ENCODE measurements at places on chromosomes 5 and 9.

- no peak for DNase-seq
Observed at GRCh38 chr5:96569770-96570169, 92.4 kb upstream of the CAST start.

GRCh38 chr9:21653091-21653490 lies 149.3 kb upstream of the MTAP start:
- no peak for DNase-seq

- DNase-seq = no peak
Observed at GRCh38 chr5:54088081-54088480, 222.3 kb downstream of the ARL15 start.

- DNase-seq = no peak
Observed at GRCh38 chr9:137967280-137967953, 89.8 kb downstream of the CACNA1B start.

DNA sequence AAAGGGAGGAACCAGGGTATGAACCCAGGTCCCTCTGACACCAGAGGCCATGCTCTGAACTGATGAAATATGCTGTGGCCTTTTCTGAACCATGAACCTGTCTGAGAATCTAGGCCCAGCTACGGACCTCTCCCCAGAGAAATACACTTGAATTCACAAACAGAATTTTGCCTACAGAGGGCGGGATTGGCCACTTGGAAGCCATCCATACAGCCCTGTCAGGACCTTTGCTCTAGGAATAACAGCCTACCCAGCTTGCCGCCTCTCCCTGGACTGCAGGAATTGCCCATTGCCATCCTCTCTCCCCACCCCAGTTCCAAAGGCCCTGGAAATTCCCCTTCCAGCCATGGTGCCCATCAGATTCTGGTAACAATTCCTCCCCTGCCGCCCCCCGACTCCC lies 26.6 kb downstream of the MORN5 start:
- DNase-seq = no peak

DNA sequence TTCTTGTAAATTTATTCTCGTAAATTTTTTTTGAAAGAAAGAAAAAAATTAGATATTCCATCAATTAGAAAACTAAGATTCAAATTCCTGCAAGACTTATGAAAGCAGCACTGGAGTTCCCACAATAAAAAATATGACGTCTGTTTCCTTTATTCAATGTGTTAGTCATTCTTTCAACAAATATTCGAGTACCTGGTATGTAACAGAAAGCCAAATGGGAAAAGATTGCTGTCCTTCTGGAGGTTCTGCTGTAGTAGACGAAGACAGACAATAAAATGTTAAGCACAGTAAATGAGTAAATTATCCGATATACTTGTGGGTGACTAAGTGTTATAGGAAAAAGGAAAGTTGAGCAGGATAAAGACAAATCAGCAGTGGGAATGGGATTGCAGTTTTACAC lies 92.2 kb downstream of the ADAMTSL1 start:
- DNase-seq = no peak

- DNase-seq = no peak
Observed at GRCh38 chr9:121252104-121252851, 15.7 kb upstream of the GSN start.

- no peak for DNase-seq
Observed at GRCh38 chr5:11780641-11781345, 123.5 kb downstream of the CTNND2 start.

DNA sequence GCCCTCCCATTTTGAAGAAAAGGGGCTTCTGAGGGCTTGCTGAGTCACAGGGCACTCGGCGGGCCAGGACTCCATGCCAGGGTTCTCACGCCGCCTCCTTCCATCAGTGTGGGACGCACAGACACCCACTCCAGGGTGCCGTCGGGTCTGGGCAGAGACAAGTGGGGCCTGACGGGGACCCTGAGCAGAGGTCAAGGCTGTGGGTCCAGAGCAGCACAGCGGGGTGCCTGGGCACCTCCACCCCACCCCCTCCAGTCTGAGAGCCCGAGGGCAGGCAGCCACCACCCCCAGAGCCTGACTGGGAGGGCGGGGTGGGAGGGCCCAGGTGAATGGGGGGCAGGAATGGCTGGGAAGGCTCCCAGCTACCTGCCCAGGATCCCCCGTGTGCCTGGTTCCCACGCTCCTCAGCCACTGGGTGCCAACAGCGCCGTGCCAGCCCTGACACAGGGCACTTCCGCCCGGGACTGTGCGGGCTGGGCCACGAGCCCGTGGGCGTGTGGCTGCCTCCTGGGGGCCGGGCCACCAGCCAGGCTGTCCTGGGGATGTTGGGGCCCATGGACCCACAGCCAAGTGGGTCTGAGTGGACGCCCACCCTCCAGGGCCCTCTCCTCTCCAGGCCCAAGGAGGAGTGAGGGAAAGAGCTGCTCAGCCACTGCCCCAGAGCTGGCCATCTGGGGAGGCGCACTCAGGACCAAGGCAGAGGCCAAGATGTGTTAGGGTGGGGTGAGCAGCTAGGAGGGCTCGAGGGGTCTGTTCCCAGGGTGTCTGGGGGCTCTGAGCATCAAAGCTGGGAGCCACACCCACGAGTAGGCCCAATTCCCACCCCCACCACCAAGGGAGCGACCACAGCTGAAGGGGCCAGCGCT lies 10.1 kb upstream of the NRARP start:
- DNase-seq = no peak

- DNase-seq = no peak
Observed at GRCh38 chr5:38745836-38746732, 99.7 kb upstream of the OSMR start.

DNA sequence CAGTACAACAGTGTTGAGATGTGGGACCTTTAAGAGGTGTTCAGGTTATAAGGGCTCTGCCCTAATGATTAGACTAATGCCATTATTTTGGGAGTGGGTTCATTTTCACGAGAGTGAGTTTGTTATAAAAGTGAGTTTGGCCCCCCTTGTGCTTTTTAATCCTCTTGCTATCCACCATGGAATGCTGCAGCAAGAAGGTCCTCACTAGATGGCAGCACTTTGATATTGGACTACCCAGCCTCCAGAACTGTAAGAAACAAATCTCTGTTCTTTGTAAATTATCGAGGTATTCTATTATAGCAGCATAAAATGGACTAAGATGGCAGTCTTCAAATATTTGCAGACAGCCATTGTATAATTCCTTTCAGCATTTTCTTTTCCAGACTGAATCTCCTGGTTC lies 212.4 kb downstream of the LRRC70 start:
- no peak for DNase-seq

GRCh38 chr5:8299716-8300115 lies 430.8 kb downstream of the MTRR start:
- DNase-seq = no peak

All from KG1 (cell line).